ENCODE measurements at places on chromosomes 2 and 18.
A peak's percentile ranks its signal among the peaks of the same experiment; 100 is the strongest.

- DNase-seq = no peak
Observed at GRCh38 chr2:100404411-100404810, 13.1 kb downstream of the CHST10 start.

GRCh38 chr2:136359121-136359965 lies 241.4 kb upstream of the CXCR4 start:
- DNase-seq = no peak

- DNase-seq = no peak
Observed at GRCh38 chr2:134259571-134259970, 5.7 kb downstream of the MGAT5 start.

- DNase-seq = no peak
Observed at GRCh38 chr18:78782951-78783563, 196.6 kb upstream of the SALL3 start.

- no peak for DNase-seq
Observed at GRCh38 chr2:240351088-240351741, 84.2 kb upstream of the GPC1 start.

- DNase-seq = no peak
Observed at GRCh38 chr18:10398571-10398970, 55.9 kb upstream of the APCDD1 start.

DNA sequence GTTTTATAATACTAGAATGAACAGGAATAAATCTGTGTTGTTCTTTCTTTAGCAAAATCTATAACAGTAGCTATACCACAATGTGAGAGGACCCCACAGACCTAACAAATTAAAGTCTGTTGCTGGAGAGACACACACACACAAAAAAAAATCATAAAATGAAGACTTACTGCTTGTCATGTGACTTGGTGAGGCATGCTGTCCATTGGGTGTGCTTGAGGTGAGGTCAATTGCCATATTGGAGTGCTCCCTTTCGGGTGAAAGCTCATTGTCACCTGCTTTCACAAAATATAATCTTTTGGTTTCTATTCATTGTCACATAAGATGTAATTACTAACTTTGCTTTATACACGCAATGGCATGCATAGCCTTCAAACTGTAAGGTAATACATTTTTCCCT lies 3.9 kb downstream of the IKZF2 start:
- no peak for DNase-seq

- no peak for DNase-seq
Observed at GRCh38 chr18:24231773-24232735, 93.2 kb downstream of the CABYR start.

GRCh38 chr2:45860136-45861121 lies 209.0 kb downstream of the PRKCE start:
- DNase-seq = no peak

GRCh38 chr18:79629606-79630005 lies 50.0 kb upstream of the CTDP1 start:
- DNase-seq = no peak

DNA sequence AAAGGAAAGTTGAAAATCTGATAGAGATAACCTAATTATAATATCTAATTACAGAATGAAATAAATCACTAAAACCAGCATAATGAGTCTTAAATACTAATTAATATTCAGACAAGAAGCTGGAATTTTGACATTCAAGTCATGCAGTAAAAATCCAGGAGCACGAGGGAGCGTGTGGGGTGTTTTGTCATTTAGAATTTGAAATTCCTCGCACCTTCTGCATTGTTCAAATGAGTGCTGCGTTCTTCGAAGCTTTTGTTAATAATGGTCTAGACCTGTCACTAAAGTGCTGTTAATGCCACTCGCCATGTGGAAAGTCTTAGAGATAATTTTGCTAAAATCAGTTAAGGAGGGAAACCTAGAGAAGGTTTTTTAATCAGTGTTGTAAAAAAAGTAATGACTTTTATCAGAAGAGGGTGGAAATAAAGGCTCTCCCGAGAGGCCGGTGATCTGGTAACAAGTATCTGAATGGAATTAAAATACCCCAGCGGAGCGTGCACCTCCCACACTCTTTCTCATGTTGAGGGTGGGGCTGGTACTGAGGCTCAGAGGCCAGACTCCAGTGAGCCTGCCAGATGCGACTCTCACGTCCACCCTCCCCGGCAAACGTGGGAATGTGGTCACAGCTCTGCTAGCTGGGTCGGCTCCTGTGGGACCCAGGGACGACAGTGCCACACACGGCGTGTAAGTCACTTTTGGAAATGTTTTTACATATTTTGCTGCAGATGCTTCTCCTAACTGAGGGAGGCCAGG lies 69.4 kb upstream of the MYT1L start:
- no peak for DNase-seq

DNA sequence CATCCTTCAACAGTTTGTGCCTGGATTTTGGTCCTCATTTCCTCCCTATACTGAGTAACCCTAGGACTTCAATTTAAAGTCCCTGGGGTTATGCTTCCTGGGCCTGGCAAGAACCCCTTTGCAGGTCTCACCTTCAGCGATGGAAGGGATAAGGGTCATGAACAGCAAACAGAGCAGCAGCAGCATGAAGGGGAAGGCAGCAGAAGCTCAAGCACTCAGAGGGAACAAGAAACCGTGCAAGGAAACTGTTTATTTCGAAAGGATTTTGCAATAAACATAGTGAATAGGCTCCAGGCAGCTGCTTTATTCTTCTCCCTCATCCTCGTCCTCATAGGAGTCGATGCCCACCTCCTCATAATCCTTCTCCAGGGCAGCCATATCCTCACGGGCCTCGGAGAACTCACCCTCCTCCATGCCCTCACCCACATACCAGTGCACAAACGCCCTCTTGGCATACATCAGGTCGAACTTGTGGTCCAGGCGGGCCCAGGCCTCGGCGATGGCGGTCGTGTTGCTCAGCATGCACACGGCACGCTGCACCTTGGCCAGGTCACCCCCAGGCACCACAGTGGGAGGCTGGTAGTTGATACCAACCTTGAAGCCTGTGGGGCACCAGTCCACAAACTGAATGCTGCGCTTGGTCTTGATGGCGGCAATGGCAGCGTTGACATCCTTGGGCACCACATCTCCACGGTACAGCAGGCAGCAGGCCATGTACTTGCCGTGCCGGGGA lies 2.8 kb upstream of the TUBA4B start:
- DNase-seq = no peak

DNA sequence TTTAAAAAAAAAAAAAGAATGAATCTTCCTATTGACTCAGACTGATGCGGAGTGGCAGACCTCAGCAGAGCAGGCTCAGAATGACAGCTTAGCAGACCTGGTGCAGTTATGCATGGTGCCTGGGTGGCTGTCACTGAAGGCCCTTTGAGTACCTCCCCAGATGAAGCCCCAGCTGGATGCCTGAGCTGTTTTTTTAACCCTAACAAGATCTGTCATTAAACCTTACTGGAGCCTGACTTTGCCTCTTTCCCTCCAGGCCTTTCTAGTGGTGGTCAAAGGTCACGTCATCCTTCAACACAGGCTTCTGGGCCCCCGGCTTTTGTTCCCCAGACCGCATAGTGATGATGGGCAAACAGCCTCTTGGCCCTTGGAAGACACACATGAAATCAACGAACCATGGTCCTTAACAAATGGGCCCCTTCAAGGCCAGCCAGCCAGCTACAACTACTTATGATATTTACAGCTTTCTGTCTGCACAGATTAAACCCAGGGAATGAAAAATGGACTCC lies 138.3 kb upstream of the CYP1B1 start:
- DNase-seq = no peak

GRCh38 chr2:133844214-133844892 lies 276.1 kb upstream of the NCKAP5 start:
- peak; percentile 5 for DNase-seq

- DNase-seq = peak; percentile 70
Observed at GRCh38 chr2:97995026-97995733, 568 bp downstream of the TMEM131 start.

DNA sequence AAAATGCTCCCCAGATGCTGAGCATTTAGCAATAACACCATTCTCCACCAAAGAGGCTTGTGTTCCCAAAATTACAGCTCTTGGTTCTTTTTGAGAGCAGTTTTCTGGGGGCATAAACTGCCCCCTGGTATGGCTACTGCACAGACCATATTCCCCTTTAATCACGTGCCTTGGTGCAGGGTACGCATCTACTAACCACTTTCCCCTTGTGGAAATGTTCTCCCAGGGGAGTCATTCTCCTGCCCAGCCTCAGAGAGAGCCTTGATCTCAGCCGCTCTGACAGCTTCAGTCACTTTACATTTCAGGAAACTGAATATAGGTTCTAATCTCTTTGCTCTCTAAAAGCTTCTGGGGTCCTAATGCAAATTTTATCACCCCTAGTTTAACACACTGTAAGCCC lies 44.7 kb upstream of the EML6 start:
- DNase-seq = no peak

- no peak for DNase-seq
Observed at GRCh38 chr2:71671203-71671854, 218.0 kb downstream of the DYSF start.

- DNase-seq = no peak
Observed at GRCh38 chr18:13551305-13551603, 175.1 kb downstream of the FAM210A start.

DNA sequence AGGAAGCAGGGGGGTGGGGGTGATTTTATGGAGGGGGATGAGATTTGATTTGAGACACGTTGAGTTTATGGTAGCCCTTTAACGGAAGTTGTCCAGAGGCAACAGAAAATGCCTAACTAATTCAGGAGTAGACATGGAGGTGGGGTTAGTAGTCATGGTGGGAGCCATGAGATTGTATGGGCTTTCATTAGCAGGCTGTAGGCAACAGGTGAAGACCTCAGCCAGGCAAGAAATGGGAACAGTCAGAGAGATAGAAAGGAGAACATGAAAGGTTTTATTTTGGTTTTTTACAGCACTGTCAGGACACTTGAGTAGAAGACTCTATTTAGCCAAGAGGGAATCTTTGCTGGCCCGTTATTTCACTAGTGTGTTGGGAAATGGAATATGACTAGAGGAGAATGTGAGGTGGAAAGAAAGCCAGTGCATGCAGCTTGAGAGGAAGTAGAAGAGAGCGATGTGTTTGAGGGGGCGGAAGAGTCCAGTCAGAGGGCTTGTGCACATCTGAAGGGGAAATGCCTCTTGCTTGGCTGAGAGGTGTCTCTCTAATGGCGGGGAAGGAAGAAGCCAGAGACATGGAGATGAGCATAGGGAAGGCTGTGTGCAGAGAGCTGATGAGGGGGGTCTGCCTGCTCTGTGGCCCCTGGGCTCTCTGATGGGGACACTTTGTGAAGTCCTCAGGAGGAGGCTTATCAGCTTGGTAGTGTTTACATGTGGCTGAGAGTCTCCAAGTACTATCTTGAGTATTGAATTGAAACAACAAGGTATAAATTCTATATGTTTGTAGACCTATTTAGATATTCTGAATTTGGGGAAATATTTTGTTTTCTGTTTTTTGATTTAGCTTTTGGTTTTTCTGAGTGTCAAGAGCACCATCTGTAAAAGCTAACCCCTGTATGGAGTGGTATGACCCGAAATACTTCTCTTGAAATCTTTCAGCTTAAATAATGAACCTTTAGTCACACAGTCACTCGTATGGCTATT lies 66.9 kb upstream of the ITM2C start:
- DNase-seq = no peak

- no peak for DNase-seq
Observed at GRCh38 chr18:35609236-35609635, 27.7 kb downstream of the GALNT1 start.

DNA sequence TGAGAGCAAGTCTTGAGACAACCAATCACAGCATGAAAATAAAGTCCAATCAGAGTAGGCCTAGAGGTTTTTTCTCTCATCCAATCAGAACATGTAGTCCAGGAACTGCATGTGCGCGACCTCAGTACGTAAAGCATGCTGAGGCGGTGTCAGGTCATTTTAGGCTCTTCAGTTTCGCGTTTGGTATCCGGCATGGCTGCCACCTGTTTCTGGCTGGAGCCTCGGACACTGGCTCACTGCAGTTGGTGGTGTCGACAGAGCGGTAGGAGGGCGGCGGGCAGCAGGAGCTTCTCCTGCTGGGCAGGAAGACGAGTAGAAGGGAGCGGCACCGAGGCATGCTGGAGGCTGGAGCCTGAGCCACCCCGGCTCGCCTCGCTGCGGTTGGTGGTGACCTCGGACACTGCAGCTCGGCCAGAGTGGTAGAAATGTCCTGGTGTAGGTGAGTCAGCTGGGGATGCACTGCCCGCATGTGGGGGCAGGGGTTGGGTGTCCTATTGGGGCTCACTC lies 15.8 kb downstream of the CCDC74A start:
- DNase-seq = no peak

DNA sequence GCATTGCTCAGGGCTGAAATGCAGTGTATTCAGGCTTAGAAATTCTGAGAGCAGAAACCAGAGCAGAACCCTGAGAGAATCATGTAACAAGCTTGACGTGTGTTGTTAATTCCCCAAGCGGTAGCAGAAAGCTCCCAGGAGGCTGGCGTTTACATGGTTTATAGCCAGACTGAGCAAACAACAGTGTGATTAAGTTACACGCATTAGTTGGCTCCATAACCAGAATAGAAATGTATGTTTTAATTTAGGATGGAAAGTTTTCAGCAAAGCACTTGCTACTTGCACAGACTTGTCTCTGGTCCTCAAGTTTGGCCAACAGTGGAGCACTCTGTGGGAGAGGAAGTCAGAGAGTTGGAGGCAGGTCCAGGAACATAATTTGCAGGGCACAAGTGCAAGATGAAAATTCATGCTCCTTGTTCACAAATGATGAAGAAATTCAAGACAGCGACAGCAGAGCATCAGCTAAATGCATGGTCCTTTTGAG lies 69.3 kb downstream of the MAPK4 start:
- DNase-seq = no peak

- DNase-seq = no peak
Observed at GRCh38 chr18:13811993-13812392, 12.0 kb upstream of the MC5R start.

DNA sequence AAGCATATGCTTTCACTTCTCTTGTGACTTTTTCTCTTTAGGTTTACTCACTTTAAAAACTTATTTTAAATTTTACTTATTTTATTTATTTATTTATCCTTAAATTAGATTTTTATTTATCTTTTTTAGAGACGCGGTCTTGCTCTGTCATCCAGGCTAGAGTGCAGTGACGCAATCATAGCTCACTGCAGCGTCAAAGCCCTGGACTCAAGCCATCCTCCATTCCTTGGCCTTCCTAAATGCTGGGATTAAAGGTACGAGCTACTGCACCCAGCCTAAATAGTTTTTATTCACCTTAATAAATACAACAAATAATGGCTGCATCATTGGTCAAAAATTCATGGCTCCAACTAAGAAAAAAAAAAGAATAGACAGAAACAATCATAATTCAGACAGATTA lies 415.7 kb upstream of the FIGN start:
- DNase-seq = no peak

DNA sequence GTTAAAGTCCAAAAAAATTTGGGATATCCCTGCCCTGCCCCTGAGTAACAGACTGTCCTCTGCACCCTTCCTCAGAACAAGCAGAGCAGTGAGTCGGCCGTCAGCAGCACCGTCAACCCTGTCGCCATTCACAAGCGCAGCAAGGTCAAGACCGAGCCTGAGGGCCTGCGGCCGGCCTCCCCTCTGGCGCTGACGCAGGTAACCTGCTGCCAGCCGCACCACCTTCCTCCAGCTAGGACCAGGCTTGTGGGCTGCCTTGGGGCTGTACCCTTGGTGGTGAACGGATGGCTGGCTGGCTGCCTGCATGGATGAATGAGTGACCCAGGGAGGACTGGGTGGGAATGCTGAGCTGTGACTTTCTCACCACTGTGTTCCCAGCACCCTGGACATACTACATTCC lies 236.2 kb downstream of the GLI2 start:
- no peak for DNase-seq

- DNase-seq = no peak
Observed at GRCh38 chr2:11716689-11717321, 29.6 kb upstream of the LPIN1 start.

GRCh38 chr18:41693008-41693407 lies 262.0 kb upstream of the PIK3C3 start:
- no peak for DNase-seq

GRCh38 chr2:240960971-240961876 lies 37.2 kb upstream of the SNED1 start:
- no peak for DNase-seq
